Fibroblast of lung (primary cell): ENCODE measurements at places on chromosomes 16 and 17. TPM values are rescaled to one million over a fixed set of nuclear protein-coding genes. Genes with fewer than 3 reads are reported as not detected.

DNA sequence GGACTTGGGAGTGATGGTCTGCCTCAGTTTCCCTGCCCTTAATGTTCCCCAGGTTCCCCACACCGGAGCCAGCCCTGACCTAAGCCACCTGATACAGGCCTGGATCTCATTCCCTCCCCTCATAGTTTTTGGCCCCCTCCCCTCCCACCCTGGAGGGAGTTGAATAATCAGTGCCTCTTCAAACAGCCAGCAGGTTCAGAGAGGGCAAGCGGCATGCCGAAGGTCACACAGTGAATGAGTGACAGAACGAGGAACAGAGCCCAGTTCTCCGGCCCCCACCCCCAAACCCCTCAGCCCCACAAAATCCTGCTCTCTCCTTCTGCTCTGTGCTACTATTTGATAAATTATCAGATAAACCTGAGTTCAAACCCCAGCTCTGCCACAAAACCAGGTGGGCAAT, 31.2 kb downstream of the BEAN1 start:
- DNase-seq: no peak

Gene OR1F1
- not detected in 2 replicates for total RNA-seq

Gene DUXB
- not detected in 2 replicates for total RNA-seq

GRCh38 chr17:60610473-60610872, 10.5 kb downstream of the PPM1D start:
- peak; percentile 72 for DNase-seq

GRCh38 chr16:22117609-22118008, 25.3 kb downstream of the VWA3A start:
- DNase-seq: peak; percentile 5

GRCh38 chr16:49920397-49920796, 64.5 kb upstream of the ZNF423 start:
- no peak for DNase-seq

Gene LRRC36
- 0.51 and 0.66 TPM in 2 replicates for total RNA-seq

DNA sequence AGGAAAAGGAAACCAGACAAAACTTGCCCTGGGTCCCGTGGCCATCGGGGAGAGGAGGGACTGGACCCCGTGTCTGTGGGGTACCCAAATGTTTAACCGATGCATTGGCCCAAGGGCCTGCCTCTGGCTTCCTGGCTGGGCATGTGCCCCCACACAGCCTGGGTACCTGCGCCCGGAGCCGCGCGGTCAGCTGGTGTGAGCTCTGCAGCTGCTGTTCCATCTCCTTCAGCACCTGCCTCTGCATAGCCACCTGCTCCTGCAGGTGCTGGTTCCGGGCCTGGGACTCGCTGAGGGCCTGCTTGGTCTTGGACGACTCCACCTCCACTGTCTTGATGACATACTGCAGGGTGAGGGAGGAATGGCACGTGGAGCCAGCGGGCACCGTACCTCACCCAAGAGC, 31.9 kb downstream of the KIFC3 start:
- no peak for DNase-seq

- no peak for DNase-seq
Measured at GRCh38 chr16:86026916-86027315, 128.0 kb downstream of the IRF8 start.

DNA sequence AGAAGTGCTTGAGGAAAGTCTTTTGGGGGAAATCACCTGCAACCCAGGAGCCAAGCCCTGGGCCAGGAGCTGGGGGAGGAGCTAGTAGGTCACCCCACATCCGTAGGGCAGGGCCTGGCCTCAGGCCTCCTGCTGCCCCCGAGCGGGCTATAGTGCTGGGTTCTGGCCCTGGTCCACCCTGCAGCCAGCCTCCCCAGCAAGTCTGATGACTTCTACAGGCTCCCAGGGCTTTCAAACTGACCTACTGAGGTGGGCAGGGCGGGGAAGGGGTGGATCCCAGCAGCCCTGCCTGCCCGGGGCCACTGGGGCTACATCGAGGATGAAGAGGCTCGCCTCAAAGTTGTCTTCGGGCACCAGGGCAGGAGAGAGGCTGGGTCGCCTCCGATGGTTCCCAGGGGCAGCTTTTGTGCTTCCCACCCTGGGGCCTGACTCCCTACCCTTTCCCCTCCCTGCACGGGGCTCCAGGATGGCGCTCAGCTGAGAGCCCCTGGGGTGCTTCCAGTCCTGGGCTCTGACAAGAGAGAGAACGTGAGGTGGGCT, 5.0 kb downstream of the CENPX start:
- DNase-seq: no peak

DNA sequence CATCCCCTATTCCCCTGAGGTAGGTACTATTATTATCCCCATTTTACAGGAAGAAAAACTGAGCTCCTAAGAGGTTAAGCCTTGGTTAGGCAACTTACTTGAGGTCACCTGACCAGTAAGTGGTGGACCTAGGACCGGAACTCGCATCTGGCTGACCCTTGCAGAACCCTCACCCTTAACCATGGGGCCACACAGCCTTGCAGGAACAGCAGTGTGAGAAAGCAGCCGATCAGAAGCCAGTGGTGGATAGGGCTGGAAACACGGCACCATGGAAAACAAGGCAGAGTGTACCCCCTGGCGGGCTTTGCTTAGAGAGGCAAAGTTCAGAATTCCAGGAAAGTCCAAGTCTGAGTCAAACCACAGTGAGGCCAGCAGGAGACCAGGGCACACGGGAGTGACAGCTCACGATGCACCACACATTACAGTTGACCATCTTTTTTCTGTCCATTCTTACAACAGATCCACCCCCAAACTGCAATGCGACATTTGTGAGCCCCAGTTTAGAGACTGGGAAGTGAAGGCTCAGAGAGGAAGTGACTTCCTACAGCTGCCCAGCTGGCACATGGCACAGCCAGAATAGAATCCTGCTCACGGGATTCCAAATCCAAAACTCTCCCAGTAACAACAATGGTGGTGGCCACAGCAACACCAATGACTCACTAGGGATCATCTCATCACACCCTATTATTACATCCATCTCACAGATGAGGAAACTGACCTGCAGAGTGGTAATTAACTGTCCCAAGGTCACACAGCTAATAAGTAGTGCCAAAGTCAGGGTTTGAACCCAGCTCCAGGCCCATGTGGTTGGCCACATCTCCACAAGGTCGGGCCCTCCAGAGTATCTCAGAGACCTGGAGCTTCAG, 20.3 kb downstream of the KIFC3 start:
- peak; percentile 27 for DNase-seq

Gene KRTAP3-2
- total RNA-seq: not detected in 2 replicates

DNA sequence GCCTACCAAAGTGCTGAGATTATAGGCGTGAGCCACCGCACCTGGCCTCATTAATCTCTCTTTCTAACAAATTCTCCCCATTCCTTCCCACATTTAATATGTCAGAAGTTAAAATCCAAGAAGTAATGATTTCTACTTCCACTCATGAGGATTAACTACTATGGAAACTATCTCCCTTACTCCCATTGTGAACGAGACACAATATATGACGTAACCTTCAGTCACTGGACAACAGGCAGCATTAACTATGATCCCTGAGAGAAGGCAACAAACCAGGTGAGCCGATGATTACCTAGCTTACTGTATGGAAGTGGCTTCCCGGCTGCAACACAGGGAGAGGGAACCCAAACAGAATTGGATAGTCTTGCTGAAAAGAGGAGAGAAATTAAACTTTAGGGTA, 20.0 kb downstream of the GLG1 start:
- no peak for DNase-seq

- no peak for DNase-seq
Measured at GRCh38 chr17:69871318-69871717, 203.7 kb upstream of the KCNJ16 start.

DNA sequence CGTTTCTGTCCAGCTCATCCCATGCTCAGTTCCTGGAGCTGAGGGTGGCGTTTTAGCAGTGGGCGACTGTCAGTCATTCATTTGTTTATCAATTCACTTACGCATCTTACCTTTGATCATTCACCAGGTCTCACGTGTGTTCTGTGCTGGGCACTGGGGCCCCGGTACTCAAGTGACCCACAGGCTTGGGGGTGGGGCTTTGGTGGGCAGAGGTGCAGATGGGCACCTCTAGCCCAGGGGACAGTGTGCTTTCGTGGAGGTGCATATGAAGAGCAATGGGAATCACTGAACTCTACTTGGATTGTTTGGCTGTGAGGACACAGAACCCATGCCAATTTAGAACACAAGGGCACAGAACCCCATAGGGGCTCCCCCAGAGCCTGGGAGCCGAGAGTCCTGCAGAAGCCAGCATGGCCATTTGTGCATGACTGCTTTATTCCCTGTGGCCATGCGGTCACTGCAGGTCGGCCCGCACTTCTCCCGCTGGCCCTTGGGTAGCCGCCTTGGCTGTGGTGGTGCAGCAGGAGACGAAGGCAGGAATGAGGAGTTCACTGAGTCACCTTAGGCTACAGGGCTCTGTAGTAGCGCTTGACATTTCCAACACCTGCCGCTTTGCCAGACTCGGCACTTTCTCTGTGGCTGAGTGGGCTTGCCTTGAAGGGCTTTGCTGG, 144.6 kb downstream of the SNX29 start:
- DNase-seq: no peak

DNA sequence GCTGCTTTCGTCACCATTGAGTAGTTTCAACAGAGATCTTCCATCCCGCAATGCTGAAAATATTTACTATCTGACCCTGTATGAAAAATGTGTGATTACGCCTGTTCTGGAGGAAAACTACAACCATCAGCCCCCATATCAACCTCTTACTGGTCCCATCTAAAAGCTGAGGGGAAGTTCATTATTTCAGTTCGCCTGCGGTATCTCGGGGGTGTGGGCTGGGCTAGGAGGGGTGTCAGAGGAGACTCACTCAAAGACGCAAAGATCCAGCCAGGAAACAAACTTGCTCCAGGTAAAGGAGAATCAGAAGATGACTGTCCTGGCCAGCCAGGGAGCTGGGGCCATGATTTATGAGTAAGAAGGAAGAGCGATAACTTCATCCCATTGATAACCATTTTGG, 13.7 kb downstream of the CACNG1 start:
- DNase-seq: no peak

Gene HEATR9
- total RNA-seq: not detected in 2 replicates

- DNase-seq: no peak
Measured at GRCh38 chr16:9082422-9082821, 9.0 kb upstream of the HAPSTR1 start.

DNA sequence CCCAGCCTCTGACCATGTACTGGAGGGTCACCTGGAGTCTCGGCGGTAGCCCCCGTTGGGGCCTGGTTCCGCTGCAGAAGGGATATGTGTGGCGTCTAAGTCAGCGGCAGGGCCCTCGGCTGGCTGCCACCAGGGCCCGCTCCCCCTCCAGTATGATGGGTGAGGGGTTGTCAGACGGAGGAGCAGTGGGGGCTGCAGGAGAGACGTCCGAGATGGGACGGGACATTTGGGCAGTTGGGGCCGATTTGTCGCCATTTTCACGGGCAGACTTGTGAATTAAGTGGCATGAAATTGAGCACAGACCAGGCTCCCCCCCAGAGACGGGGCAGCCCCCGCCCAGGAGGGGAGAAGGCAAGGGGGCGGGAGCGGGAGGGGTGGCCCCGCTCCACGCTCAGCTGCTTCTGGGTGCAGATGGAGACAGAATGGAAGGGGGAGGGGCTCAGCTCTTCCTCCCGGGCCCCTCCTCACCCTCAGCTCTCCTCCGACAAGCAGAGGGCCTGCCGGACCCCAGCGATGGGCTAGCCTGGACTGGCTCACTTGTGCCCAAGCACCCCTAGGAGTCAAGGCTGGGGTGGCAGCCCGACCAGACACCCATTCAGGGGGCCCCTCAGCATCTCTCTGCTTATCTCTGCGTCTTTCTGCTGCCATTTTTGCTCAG, 52.7 kb upstream of the LHX1 start:
- DNase-seq: no peak

GRCh38 chr16:25812215-25812614, 120.5 kb downstream of the HS3ST4 start:
- DNase-seq: no peak

GRCh38 chr17:16301963-16302855, 51.1 kb downstream of the CENPV start:
- peak; percentile 19 for DNase-seq

Gene SLC5A11
- total RNA-seq: under 0.01 TPM in 1 of 2 replicates, not detected in the other

GRCh38 chr16:70753694-70754325, 47.1 kb downstream of the VAC14 start:
- no peak for DNase-seq

DNA sequence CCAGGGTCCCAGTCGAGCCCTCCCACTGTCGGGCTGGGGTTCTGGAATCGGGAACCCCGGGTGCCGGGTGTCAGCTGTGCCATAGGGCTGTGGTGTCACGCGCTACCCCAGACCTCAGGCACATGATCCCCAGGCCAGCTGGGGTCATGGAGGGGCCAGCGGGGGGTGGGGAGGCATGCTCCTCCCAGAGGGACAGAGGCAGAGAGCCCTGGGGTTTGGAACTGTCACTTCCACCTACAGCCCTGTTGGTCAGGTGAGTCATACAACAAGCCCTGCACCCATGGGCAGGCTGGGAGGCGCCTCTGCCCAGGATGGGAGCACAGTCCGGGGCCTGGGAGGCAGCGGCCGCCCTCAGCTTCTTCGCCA, 63.0 kb downstream of the BAIAP2 start:
- peak; percentile 66 for DNase-seq

GRCh38 chr17:33225509-33225908, 67.6 kb downstream of the ASIC2 start:
- DNase-seq: no peak

Gene HSD17B2
- 0.33 TPM in 1 of 2 replicates, not detected in the other for total RNA-seq

Gene EFCAB13
- 9.2 and 10.0 TPM in 2 replicates for total RNA-seq

Gene CFDP1
- total RNA-seq: 47.9 and 59.8 TPM in 2 replicates

DNA sequence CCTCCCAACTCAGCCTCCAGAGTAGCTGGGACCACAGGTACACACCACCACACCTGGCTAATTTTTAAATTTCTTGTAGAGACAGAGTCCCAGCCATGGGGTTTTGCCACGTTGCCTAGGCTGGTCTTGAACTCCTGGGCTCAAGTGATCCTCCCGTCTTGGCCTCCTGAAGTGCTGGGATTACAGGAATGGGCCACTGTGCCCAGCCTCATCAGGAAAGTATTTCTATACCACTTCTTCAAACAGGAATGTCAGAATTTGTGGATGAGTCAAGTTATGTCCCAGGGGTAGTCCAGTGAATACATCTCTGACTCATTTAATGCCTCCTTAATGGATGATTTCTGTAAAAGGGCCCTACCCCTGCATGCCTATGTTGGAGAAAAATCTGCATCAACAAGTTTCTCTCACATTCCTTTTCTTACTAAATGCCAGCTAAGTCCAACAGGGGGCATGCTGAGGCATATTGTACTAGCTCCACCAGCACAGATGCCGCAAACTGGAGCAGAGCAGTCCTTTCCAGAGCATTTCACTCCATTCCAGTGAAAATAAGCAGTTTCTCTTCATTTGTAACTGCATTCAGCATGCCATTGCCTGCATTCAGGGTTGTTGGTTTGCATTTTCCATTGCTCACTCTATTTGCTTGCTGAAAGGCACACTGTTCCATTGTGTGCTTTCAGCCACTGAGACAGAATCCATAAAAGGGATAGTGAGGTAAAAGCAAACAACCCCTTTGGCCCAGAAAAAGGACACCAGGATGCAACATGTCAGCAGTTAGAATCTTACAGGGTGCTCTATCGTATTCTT, 5.3 kb upstream of the CAVIN1 start:
- peak; percentile 98 for DNase-seq

Gene NETO2
- 3.0 and 10.0 TPM in 2 replicates for total RNA-seq
